Subcutaneous preadipocyte (primary cell): ENCODE measurements at places on chromosomes 7 and 10. TPM values are rescaled to one million over a fixed set of nuclear protein-coding genes. Genes with fewer than 3 reads are reported as not detected.

Gene DMBT1
- total RNA-seq: under 0.01 TPM in 2 replicates

Gene ZNF37A
- total RNA-seq: 9.6 and 11.7 TPM in 2 replicates

Gene TAS2R41
- total RNA-seq: not detected in 2 replicates

Gene CYP2E1
- total RNA-seq: under 0.01 and 0.39 TPM in 2 replicates

Gene HECTD2
- total RNA-seq: 6.3 and 7.0 TPM in 2 replicates

Gene SLC18A3
- total RNA-seq: not detected in 2 replicates

Gene TFEC
- under 0.01 TPM in 1 of 2 replicates, not detected in the other for total RNA-seq

Gene AZGP1
- not detected in 2 replicates for total RNA-seq
